ENCODE measurements at places on chromosomes 6 and 20.

- DNase-seq, result no peak
Observed at GRCh38 chr6:131049608-131050007, 13.4 kb downstream of the EPB41L2 start.

- no peak for DNase-seq
Observed at GRCh38 chr20:14489544-14489943, 152.1 kb upstream of the FLRT3 start.

DNA sequence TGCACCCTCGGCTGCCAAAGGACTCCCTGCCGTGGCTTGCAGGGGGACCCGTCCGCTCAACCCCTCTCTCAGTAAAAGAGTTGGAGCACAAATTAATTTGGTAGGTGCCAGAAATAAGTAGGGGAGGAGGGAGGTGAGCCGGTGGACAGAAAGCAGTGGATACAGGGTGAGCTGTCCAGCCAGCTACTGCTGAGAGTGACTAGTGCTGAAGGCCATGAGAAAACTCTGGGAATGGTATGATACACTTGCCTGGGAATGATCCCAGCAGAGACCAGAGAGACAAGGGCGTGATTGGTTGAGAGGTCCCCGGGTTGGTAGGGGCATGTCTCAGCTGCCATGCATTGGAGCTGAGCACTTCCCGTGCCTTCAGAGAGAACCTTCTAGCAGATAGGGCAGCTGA, 15.7 kb downstream of the FOXQ1 start:
- DNase-seq, result no peak

DNA sequence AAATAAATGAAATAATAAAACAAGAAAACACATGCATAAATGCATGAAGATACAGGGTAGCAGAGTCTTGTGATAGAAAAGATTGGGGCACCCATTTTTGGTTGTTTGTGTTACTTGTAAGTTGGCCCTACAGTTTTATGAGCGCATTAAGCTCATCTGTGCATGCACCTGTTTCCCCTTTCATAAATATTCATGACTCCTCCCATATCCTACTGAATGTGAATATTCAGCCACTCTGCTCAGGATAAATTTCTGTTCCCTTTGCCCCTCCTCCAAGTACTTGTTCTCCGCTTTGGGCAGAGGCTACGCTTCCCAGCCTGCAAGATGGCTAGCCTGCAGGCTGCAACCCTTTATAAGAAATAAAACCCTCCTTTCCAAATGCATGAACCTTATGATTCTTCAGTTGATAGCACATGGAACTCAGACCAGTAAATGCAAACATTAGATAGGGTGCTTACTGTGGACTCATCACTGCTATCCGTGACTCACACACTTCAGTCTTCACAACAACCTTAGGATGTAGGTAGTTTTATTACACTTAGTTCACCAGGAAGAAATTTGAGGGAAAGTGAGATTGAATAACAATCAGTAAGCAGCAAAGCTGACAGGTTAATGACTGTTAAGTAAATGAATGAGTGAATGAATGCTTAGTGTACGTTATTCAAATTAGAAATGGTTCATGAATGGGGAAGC, 15.0 kb downstream of the ALDH8A1 start:
- no peak for DNase-seq

- no peak for DNase-seq
Observed at GRCh38 chr6:132972254-132972653, 157.9 kb downstream of the RPS12 start.

DNA sequence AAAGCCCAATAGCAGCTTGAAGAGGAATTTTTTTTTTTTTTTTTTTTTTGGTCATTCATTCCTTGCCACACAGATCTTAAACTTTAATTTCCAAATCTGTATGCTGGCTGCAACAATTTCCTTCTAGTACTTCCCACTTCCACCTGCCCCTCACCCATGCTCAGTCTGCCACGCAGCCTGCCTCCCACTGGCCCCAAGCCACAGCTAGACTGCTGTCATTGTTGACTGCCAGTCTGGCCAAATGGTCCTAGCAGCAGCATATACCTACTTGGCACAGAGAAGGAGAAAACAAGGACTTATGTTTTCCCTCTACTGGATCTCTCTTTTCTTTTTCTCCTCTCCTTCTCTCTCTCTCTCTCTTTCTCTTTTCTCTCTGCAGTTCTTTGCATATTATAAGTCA, 118.3 kb upstream of the HEY2 start:
- DNase-seq, result no peak

Measured in effector memory CD4-positive, alpha-beta T cell (primary cell).